Stimulated activated CD4-positive, alpha-beta T cell treated with anti-CD3 and anti-CD28 coated beads, Interleukin-15, amount 100 ng/mL, for 48 hours (primary cell): ENCODE measurements at places on chromosomes 7 and 10.

GRCh38 chr7:142790555-142790954, 19.8 kb downstream of the PRSS2 start:
- no peak for DNase-seq

DNA sequence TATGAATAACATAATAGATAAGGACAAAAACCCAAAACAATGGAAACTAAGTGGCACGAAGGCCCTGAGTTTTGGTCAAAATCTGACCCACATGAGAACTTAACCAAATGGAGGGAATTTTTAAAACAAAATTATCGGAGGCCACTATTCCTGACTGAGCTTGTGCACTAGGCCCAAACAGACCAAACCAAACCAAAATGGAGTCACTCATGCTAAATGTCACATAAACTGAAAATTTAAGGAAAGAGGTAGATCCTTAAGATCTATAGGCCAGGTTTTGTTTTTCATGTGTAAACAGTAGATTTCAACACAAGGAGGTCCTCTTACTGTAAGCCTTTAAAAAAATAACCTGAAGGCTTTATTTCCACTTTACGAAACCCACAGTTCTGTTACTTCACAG, 3.8 kb upstream of the ZNF92 start:
- no peak for DNase-seq

GRCh38 chr10:21536874-21537273, 2.8 kb downstream of the MLLT10 start:
- no peak for DNase-seq

DNA sequence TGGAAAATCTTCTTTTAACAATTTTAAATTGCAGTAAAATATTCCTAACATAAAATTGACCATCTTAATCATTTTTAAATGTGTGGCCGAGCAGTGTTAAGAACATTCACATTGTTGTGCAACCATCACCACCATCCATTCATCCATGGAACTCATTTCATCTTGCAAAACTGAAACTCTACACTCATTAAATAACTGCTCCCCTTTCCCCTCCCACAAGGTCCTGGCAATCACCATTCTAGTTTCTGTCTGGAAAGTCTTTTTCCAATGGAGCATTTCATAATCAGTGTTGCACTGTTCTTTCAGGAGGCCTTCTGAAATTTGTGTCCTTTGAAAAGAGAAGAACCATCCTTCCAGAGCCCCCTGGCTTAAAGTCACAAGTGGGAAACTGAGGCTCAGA, 233.1 kb downstream of the PLXNA4 start:
- DNase-seq: no peak

- DNase-seq: no peak
Observed at GRCh38 chr7:4225361-4225771, 456.7 kb upstream of the FOXK1 start.

DNA sequence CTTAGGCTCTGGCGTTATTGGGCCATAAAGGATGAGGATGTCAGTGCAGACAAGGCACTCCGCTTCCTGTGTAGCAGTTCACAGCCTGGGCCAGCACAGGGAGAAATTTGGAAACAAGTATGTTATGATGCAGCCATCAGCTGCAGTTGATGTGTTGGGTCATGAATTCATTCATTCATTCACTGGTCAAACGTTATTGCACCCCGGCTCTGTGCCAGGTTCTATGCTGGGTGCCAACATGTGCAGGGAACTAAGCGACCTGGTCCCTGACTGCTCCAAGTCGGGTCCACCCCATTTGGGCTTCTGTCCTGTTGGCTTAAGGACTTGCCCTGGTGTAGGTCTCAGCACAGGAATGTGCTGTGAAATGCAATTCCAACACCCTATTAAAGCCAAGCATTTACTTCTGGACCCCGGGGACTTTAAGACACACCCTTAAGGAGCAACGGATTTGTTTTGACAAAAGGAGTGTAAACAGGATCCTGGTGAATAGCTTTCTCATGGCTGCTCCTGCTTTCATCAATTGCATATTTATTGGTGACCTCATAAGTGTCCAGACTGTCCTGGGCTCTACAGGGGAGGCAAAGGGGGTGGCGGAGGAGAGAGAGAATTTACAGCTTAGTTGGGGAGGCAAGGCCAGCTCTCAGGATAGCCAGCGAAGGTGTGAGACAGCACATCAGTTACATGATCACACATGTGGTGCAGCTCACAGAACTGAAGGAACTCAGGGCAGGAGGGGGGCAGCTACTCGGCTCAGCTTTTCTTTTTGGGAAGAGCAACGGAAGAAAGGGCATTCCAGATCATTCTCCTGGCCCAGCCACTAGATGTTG, 158.6 kb downstream of the GRK5 start:
- no peak for DNase-seq

GRCh38 chr7:48755061-48755555, 169.2 kb upstream of the CDC14C start:
- no peak for DNase-seq

GRCh38 chr7:157434231-157434630, 97.4 kb downstream of the DNAJB6 start:
- DNase-seq: no peak

DNA sequence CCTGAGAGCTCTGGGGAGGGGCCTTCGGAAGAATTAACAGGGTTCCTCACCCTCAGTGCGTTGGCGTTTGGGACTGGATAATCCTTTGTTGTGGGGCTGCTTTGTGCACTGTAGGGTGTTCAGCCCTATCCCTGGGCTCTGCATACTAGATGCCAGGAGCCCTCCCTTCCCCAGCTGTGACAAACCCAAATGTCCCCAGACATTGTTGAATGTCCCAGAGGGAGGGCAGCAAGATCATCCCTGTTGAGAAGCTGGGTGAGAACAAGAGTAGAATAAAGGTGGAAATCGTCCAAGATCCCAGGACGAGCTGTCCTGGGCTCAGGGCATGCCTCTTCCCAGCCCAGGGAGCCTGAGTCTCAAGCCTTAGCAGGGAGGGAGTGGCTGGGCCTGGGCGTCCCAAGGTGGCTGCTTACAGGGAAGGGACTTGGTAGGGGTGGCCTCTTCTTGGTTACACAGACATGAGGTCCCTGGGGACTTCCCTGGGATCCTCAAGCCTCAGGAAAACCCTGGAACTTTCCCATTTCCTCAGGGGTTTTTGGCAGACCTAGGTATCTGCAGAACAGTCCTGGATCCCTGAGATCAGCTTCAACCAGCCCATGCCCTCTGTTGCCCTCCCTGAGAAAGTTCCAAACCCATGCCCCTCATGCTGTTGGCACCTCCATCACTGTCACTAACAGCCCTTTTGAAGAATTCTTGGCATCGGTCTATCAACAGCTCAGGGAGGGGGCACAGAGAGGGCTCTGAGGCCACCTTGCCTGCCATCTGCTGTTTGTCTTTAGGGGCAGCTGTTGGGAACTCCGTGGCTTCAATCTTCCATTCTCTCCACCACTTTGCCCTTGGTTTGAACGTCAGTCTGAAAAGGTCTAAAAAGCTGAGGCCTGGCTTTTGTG, 53.7 kb downstream of the GOLGA7B start:
- DNase-seq: no peak

DNA sequence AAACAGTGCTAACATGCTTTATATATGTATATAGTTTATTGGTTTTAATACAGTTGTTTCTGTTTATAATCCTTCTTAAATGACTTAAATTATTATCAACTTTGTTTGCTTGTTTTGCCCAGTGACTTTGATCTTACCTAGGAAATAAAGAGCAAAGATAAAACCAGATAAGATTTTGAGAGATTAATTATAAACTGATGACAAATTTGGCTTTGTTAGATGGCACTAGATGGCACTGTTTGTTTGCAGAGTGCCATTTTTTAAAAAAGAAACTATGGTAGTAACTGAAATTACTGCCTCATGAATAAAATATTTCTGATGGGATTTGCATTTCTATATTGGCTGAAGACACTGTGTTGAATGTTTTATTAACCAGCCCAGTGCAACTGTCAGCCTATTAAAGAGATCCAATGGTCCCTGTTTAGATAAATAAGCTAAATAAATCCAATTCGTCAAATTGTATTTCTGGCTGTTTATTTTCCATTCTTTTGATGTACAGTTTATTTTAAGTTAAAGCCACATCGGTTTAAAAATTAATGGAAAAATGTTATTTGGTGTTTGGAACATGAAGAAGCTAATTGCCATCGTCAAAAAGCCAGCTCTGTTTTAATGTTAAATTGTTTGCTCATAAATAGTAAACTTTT, 28.7 kb downstream of the VTI1A start:
- DNase-seq: no peak

DNA sequence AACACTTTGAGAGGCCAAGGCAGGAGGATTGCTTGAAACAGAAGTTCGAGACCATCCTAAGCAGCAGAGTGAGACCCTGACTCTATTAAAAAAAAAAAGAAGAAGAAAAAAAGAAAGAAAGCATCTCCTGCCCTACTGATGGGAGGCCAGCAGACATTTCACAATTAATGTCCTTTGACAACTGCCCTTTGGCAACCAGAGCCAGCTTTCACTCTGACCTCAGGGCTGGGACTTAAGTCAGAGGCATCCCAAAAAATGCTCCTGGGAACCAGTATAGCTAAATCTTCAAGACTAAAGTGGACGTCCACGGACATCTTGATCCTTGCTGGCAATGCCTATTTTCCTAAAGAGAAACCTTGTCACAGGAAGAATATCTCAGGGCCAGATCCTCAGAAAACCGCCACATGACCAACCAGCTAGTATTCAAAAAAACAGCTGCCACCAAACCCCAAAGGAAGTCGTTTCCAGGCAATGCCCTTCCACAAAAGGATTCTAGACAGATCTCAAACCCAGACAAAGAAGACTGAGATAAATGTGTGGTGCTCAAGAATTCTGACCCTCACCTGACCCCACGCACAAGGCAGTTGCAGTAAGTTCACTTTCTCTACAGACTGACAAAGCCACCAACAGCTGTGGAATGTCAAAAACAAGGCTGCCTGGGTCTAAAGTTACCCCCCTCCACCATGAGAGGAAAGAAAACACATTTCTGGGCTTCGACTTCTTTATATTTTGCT, 18.4 kb downstream of the GFRA1 start:
- DNase-seq: no peak

DNA sequence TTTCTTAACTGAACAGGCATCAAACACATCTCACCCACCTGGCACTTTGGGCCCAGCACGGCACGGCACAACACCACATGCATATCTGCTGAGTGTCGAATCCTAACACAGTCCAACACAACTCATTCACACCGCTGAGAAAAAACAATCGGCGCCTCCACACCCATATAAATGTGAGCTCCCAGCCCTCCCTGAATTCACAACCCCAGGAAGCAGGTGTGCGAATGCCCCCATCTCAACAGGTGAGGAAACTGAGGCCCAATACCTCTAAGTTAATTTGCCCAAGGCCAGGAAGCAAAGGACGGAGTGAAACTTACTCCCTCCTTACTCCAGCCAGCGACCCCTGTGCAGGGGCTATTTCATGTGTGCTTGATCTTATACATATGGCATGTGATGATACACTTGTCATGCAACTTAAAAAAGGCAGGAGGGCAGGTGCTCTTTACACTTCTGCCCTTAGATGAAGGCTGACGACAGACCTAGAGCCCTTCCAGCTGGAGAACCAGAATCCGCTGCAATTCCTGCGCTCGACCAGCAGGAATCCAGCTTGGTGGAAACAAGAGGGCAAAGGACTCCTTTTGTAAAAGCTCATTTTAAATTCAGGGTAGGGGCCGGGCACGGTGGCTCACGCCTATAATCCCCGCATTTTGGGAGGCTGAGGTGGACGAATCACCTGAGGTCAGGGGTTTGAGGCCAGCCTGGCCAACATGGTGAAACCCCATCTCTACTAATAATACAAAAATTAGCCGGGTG, 116.0 kb downstream of the LARP4B start:
- DNase-seq: no peak

DNA sequence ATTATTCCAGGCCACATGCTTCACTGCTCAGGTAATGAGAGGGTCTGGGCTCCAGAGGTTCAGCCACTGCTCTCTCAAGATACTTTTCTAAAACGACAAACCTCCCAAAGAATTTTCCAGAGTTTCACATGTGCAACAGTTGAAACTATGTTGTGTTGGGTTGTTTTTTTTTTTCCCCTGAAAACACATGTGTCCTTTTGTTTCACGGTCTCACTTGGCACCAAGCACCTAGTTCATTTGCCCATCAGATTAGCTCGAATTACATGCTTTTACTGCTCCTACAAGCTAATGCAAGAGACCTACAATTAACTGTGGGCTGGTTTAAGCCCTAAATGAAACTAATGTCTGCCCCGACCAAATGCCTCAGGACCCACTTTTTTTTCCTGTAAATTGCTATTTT, 313.3 kb downstream of the FGFR2 start:
- no peak for DNase-seq

DNA sequence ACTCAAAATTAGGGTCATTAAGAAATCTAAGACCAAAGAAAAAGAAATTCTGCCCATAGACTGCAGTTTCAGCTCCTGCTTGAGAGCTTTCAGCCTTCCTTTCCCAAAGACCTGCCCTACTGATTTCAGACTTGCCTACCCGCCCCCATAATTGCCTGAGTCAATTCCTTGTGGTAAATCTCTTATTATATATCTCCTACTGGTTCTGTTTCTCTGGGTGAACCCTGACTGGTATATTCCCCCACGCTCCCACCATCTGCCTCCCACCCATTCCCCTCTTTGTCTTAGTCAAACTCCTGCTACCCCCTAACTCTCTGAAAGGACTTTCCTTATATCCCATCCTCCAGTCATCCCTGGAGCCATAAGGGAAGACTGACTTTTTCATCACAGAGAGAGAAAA, 64.7 kb upstream of the MET start:
- no peak for DNase-seq

GRCh38 chr7:10521306-10521705, 452.4 kb upstream of the PHF14 start:
- no peak for DNase-seq

DNA sequence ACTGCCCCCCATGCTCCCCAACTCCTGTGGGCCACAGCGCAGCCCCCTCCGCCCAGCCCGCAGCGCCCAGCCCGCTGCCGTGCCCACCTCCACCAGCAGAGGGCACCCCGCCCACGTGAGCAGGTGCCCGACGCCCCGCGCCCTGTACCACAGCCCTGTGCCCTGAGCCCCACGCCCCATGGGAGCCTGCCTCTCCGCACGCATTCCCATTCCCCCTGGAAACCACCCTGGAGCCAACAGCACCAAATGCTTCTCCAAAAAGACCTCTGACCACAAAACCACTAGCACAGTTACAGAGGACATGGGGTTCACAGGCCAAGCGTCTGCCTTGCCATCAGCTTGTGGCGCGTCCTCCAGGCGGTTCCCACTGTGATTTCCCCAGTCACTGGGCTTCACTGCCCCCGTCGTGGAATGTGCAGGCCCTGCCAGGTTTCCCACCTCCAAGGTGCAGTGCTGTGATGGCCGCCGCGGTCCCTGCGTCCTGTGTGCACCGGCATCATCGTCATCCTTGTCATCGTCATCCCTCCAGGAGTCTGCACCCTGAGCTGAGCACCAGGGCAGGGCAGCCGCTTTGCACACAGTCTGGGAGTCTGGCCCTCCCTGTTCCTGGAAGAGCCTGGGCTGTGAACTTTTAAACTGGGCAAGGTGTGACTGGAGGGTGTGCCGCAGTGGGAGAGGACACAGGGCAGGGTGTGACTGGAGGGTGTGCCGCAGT, 61.7 kb downstream of the PWWP2B start:
- no peak for DNase-seq

DNA sequence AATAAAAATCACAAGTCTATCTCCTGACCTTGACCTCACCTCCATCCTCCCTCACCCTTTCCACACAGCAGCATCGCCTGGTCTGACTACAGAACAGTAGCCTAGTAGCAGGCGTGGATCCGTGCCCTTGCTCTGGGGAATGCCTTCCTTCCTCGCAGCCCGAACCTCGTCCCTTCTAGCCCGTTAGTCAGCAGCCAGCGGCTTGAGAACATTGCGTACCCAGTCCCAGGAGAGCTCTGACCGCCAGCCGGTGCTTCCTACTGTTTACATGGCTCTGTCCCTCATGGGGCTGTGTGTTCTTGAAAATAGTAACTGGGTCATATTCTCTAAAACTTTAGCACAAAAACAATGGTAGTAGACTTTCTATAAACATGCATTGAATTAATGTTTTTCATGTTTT, 682.7 kb upstream of the IGFBP3 start:
- DNase-seq: no peak

GRCh38 chr10:62681211-62681940, 123.1 kb upstream of the ADO start:
- DNase-seq: peak; percentile 78
